ENCODE measurements at places on chromosomes 6 and 20.

DNA sequence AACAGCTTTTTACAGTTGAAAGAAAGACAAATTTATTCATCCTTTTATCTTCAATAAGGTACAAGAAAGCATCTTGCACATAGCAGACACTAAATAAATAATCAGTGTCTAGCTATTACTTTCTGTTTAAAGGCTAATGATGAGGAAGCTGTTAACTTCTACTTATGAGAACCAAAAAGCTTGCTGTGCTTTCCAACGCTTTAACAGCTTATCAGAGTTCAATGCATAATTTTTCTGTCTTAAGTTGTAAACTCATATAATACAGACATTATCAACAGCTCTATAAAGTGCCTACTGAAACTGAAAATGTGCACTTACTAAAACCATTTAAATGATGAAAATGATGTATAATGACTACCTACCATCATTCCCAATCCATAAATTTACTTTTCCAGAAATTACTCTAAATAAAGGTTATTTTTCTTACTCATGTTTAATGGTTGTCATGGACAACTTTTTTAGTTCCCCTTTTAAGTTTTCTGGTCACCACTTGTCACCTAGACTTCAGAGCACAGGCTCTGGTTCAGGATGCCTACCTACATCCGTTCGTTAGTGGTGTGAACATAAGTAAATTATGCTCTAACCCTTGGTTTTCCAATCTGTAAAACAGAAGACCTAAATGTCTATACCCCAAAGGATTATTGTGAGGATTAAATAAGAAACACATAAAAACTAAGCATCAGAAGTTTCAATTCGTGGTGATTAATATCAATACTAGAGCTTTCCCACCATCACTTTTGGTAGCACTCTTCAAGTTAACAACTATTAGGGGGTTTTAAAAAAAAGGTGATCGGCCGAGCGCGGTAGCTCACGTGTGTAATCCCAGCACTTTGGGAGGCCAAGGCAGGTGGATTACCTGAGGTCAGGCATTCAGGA is 8.0 kb downstream of the PNISR start:
- no peak for DNase-seq

DNA sequence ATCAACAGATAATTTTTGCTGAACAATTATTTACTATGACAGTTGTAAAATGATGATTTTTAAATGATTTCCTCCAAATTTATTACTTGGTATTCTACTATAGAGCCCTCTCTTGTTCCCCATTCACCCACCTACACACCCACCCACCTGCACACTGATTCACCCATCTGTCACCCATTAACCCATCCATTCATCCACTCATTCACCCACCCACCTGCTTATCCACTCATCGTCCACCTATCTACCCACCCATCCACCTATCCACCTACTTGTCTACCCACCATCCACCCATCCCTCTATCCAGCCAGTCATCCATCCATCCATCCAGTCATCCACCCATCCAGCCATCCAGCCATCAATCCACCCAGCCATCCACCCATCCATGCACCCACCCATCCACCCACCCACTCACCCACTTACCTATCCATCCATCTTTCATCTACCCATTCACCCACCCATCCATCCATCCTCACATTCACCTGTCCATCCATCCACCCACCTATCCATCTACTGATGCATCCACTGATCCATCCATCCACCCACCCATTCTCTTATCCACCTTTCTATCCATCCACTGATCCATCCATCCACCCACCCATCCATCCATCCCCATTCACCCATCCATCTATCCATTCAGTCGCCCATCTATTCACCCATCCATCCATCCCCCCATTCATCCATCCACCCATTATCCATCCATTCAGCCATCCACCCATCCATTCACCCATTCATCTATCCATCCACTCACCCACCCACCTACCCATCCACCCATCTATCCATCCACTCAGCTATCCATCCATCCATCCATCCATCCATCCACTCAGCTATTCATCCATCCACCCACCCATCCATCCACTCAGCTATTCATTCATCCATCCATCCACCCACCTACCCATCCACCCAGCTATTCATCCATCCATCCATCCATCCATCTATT is 72.0 kb downstream of the SYNJ2 start:
- DNase-seq: no peak

GRCh38 chr20:15831201-15831600 is 742.0 kb downstream of the KIF16B start:
- DNase-seq: no peak

DNA sequence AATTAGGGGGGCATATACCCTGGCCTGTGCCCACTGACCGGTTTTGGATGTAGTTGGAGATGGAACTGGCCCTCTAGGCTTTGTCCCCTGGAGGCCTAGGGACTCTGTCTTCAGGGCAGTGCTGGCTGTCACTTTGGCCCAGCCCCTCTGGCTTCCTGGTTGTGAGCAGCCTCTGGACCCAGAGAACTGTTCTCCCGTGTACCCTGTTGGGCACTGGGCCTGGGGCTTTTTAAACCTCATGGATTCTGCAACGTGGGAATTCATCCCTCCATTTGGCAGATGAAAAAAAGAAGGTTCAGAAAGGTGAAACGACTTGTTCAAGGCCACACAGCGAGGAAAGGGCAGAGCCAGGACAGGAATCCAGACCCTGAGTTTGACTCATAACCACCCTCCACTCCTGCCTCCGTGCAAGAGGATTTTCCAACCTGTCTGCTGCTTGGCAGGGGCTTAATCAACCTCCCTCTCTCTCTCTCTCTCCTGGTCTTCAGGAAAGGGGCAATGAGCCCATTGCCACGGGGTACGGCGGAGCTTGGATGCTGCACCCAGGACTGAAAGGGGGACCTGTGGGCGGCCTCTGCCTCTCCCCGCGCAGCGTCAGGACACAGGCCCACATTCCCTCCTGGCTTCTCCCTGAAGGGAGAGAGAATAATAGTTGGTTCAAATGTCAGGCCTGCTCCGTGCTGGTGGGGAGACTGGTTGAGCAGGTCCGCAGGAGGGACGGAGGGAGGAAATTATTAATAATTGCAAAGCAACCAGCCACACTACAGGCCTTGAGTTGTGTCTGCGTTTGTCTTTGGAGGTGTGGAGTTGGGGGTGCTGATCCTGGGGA is 56.0 kb downstream of the CEBPB start:
- no peak for DNase-seq

DNA sequence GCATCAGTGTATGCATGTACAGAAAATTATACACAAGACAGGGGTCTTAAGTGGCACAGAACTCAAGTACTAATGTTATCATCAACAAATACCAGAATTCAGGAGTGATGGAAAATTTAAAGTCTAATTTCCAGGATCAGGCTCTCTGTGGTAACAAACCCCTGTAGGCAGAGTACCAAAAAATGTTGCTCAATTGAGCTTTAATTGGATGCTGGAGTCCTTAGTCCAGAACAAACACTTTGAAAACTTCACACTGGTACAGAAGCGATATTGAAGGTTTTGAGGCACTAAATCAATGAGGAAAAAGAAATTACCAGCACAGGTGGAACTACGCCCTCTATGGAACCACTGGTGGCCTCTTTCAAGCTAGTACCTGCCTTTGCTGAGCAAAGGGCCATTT is 113.1 kb downstream of the FOXC1 start:
- no peak for DNase-seq

- no peak for DNase-seq
Observed at GRCh38 chr6:129015721-129016120, 132.8 kb downstream of the LAMA2 start.
